ENCODE measurements at places on chromosomes 11 and 22.

- no peak for DNase-seq
Measured at GRCh38 chr22:32518381-32518780, 43.8 kb downstream of the FBXO7 start.

- no peak for DNase-seq
Measured at GRCh38 chr11:19173964-19174638, 27.7 kb downstream of the CSRP3 start.

DNA sequence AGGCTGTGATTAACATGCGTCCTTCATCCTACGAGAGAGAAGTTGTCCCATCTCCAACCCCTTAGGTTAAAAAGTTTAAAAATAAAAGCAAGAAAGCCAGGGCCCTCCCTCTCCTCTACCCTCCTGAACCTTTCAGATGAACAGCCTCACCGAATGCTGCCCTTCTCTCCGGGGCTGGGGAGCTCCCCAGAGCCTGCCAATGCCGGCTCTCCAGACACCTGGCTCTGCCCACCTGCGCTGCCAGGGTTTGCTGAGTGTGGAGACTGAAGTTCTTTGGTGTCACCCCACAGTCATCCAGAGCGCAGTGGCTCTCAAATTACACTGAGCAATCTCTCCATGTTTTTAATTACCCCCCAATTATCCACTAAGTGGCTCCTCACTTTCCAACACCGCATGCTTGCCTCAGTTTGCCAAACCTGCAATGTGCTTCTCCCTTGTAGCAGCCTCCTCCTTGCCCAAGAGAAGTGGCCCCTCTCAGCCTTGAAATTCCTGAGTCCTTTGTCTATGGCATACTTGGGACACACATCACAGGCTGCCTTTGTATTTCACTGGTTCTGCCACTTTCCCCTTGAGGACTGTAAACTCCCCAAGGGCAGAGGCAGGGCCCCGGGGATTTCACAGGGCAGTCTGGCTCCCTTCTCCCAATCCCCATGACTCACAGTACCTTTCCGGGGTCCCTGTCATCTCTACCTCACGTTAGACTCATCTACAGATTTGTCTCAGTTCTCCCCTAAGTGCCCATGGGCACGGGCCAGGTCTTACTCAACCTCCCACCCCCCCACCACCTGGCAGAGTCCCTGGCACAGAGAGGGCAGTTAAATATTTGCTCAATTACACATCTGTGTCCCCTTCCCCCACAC, 2.0 kb downstream of the MYH9 start:
- no peak for DNase-seq

DNA sequence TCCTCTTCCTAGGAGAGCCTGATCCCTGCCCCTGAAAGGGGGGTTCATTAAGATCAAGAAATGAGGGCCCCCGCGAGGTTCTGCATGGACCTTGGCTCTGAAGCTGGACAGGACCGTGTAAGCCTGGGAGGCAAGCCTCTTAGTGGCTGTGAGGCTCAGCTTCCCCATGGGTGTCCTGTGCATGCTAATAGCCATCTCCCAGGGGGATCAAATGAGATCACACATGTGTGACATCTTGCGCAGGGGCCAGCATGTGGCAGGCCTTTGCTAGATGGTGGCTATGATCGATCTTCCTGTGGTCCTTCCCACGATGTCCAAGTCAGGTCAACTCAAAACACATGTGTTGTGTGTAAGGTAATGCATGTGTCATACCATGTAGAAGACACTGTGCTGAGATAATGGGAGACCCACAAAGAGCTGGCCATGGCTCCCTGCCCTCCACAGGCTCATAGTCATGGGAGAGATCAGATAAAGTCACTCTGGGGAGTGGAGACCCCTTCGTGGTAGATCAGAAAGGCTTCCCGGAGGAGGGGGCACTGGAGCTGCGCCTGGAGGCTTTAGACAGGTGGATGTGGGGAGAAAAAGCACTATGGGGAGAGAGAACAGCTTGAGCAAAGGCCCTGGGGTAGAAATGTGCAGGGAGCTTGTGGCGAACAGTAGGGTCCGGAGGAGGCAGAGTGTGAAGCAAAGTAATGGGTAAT, 3.7 kb downstream of the RAC2 start:
- no peak for DNase-seq

- no peak for DNase-seq
Measured at GRCh38 chr22:45452565-45453379, 39.3 kb downstream of the RIBC2 start.

DNA sequence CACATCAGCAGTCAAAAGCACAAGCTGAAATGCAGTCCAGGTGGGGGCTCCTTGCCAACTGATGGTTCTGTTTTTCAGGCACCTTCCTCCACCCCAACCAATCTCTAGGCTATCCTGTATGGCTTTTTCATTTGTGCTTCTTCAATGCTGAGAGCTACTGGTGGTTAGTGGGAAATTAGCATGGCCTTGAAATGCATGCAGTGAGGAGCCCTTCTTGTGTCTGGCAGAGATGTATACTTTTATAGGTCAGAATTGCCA, 167.4 kb downstream of the NAV2 start:
- no peak for DNase-seq
